Stimulated activated CD4-positive, alpha-beta T cell treated with anti-CD3 and anti-CD28 coated beads, Interleukin-1b, Interleukin-23, amount 100 ng/mL, for 48 hours (primary cell): ENCODE measurements at places on chromosomes 5 and 9.

GRCh38 chr9:33375238-33375840 is 27.0 kb downstream of the AQP7 start:
- no peak for DNase-seq

DNA sequence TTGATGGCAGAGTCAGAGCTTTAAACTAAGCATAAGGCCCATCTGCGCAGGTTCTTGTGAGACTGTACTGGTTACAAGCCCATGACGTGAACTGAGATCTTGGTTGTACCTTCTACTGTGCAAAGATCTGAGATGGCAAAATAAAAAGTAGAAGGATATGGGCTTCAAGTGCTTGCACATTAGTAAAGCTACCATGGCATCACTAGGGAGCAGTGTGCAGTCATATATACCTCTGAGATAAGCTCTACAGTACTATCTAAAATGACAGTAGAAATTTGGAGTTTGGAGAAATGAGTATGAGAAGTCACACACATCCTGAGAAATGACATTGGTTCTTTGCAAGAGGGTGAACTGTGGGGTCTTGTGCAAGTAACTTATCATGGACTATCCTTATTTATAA is 408.2 kb upstream of the PRR16 start:
- DNase-seq = no peak

DNA sequence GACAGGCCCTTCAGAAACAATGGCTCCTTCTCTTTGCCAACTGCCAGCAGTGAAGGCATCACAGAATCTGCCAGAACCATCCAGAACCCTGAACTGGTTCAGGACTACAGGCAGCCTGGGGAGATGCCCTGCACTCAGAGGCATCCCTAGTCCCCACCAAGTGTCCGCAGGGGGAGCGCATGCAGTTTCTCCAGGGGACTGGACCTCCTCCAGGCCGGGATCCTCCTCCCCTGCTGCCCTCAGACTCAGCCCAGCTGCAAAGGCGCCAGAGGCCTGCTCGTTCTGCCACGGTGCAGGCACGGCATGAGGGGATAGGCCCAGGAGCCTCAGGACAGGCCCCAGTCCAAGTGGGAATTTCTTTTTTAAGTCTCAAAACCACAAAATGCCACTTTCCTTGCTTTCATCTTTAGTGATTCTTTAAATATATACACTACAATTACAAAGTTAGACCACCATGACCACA is 72.0 kb downstream of the SEMA4D start:
- no peak for DNase-seq

DNA sequence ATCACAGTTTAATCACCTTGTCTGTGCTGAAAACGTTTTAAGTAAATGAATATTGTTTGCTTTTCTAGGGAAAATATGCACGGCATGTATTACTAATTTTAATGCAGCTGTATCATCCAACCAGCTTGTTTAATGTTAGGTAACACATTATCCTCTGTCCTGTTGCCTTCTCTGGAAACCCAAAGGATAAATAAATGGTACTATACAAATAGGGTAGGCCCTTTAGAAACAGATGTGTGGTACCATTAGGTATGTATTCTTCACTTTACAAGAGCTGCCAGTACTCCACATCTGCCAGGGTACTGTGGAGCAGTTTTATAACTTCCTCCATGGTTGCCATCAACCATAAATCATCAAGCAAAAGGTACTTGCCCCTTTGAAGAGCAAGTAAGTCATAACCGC is 42.9 kb downstream of the FAF2 start:
- no peak for DNase-seq

- DNase-seq = no peak
Observed at GRCh38 chr9:3962971-3963642, 336.8 kb downstream of the GLIS3 start.
